NCI-H526 treated with DMSO at 0.1 percent for 48 hours (cell line): ENCODE measurements at places on chromosomes 6 and 20.

GRCh38 chr6:157847846-157848245 is 24.8 kb downstream of the SNX9 start:
- no peak for DNase-seq

DNA sequence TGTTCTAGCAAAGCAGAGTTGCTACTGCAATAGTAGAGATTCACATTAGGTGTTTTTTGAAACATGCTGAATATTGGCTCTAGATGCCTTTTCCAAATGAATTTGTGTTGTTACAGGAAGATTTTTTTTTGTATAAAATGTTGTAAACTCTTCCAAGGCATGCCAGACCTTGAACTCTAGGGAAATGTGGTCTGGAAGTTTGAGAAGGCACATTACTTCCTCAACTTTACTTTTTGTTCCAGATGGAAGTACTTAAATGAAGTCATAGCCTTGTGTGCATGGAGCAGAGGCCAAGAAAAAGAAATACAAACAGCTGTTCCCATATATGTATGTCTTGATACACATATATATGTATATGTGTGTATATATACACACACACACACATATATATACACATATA is 585.7 kb upstream of the MARCKS start:
- no peak for DNase-seq

DNA sequence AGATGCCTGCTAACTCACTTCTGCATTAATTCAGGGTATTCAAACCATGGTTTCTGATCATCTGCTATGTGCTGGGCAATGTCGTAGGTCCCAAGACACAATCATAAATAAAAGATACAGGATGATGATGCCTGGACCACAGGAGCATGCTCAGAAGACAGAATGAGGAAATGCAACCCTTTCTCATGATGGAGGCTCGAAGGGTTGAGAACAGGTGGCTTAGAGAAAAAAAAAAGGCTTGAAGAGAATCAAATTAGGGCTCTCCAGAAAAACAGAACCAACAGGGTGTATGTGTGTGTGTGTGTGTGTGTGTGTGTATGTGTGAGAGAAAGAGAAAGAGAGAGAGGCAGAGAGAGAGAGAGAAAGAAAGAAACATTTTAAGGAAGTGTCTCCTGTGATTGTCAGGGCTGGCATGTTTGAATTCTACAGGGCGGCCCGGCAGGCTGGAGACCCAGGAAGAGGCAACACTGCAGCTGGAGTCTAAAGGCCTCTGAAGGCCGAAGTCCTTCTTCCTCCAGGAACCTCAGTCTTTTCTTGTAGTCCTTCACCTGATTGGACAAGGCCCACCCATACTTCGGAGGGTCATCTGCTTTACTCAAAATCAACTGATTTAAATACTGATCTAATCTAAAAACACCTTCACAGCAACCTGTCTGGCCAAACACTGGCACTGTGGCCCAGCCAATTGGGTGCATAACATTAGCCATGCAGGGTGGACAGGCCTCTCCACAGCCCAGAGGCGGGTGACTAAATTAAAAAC is 143.8 kb downstream of the ERMARD start:
- DNase-seq: no peak

DNA sequence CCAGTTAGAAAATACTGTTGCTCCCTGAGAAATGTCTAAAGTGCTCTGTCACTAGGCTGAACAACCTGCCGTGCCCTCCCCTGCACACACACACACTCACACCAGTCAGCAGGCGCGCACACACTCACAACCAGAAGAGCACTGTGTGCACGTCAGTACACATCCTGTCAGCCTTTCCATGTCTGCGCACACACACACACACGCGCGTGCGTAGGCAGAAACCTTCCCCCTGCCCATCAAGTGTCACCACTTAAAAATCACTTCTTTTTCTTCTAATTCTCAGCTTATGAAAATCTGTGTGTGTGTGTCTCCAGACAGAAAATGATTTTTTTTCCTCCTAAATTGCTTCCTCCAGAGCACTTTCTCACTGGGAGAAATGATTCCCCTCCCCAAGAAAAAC is 100.3 kb downstream of the EDN3 start:
- DNase-seq: no peak

GRCh38 chr6:101230866-101231265 is 162.6 kb upstream of the GRIK2 start:
- DNase-seq: no peak

DNA sequence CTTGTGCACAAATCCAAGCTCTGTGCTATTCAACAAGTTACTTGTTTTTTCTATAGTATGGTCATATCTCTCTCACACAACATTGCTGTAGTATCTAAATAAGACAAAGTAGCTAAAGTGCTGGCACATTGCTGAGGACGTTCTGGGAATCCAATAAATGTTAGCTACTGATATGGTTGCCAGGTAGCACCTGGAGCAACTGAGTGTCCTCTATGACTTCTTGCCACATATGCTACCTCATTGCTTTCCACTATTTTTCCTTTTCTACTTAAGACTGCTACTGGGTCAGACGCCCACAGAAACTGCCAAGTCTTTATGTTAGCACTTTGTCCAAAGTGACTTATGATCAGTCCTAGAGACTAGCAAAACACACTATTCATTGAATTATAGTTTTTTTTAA is 85.3 kb downstream of the SYCP2 start:
- DNase-seq: no peak
